GM04504 (cell line): ENCODE measurements at places on chromosomes 1 and 21.

DNA sequence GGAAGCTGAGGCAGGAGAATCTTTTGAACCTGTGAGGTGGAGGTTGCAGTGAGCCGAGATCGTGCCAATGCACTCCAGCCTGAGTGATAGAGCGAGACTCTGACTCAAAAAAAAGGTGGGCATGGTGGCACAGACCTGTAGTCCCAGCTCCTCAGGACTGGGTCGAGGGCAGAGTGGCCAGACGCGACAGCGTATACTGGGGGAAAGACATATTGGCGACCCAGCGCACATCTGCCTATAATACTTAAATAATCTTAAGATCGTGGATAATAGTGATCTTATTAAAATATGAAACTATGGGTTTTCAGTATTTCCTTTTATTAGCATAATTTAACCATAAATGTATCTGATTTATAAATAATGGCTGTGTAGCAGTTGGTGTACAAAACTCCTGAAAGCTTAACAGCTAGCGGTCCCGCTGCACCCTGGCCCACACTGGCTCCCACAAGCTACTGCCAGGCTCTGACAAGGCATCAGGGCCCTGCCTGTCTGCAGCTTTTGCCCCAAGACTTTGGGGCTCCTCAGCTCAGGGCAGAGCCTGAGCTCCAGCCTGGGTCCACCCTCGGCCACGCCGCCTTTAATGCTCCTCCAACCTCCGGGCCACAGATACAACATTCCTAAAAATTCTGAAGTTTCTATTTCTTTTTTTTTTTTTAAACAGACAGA is 2.7 kb upstream of the AURKAIP1 start:
- no peak for DNase-seq

- no peak for DNase-seq
These were observed 32.1 kb downstream of the LRP8 start for GRCh38 chr1:53295726-53296116.

DNA sequence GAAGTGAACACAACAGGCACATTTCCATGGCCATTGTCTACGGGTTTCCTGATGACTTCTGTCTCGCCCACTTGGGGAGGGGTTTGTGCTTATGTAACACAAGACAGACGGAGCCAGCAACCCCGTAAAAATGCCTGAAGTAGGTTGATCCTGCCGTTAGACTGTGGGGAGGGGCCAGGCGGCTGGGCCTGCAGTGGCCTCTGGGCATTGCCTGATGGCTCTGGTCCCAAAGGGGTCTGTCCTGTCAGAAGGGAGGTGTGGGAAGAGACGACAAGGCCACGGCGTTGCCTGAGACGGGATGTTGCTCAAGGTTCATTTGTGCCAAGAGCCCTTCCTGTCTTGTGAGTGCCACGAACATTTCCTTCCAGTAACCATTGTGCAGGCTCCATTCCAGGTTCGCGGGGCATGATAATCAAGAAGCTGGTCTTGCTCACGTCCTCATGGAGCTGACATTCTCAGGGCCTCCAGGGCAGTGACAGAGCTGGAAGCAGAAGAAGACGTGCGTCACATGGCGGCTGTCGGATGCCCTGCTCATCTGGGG is 44.7 kb downstream of the ABCG1 start:
- DNase-seq, result no peak

DNA sequence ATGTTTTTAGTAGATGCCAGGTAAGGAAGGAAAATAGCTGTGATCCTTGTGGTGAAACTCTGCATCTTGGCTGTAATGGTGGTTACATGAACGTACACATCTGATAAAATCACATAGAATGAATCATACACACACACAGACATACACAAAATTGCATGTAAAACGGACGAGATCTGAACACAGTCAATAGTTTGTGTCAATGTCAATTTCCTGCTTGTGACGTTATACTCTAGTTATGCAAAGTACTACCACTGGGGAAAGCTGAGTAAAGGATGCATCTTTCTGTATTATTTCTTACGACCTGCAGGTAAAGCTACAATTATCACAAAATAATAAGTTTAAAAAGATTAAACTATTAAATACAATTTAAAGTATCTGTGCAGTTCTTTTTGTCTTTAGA is 493.7 kb upstream of the ZP4 start:
- no peak for DNase-seq

- DNase-seq, result no peak
These were observed 101.1 kb upstream of the JUN start for GRCh38 chr1:58884706-58885661.

- DNase-seq, result no peak
These were observed 18.2 kb downstream of the PRRX1 start for GRCh38 chr1:170682169-170682568.

DNA sequence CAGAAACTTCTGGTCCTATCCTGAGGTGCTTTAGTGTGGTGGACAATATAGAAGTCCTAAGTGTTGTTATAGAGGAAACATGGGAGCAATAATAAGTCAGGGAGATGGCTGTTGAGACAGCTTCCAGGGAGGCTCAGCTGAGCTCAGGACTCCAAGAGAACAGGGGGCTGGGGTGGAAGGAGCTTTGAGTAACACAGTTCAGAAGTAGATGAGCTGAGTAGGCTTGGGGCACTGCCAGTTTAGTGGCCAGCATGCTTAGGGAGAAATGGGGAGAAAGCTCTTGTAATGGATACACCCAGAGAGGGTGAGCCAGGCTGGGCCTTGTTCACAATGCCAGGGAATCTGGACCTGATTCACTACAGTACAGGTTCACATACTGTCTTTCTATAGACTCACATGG is 201.6 kb downstream of the DAB1 start:
- DNase-seq, result no peak

- no peak for DNase-seq
These were observed 32.6 kb downstream of the RNF11 start for GRCh38 chr1:51268634-51269033.

GRCh38 chr1:84855168-84855567 is 37.8 kb downstream of the LPAR3 start:
- no peak for DNase-seq

DNA sequence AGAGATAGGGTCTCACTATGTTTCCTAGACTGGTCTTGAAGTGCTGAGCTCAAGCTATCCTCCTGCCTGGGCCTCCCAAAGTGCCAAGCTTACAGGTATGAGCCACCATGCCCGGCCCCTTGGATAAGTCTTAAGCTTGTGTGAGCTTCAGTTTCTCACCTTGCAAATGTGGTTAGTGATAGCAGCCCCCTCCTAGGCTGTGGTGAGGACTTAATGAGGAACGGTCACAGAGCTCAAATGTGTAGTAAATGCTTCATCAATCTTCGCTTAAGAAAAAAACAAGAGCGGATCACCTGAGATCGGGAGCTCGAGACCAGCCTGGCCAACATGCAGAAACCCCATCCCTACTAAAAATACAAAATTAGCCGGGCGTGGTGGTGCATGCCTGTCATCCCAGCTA is 3.0 kb downstream of the CNR2 start:
- no peak for DNase-seq

DNA sequence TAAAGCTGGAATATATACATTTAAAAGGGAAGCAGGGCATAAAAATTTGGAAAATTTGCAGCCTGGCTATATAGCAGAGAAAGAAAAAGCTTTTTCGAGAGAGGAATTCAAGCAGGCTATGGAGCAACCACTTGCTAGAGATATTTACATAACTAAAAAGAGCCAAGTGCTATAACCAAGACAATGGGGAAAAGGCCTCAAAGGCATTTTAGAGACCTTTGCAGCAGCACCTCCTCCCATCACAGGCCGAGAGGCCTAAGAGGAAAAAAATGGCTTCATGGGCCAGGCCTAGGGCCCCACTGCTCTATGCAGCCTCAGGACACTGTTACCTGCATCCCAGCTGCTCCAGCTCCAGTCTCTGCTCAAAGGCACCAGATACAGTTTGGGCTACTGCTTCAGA is 37.0 kb downstream of the CAPN9 start:
- DNase-seq, result no peak
